ENCODE measurements at places on chromosomes 6 and 20. TPM values are rescaled to one million over a fixed set of nuclear protein-coding genes. Genes with fewer than 3 reads are reported as not detected.

- DNase-seq = peak; percentile 94
- peaks cover 59% of the 10 kb centered on the region for H3K4me1 ChIP-seq
- no peaks in the 10 kb centered on the region for H3K27me3 ChIP-seq
- H3K4me3 ChIP-seq = peak overlapping the region; percentile 84
- H3K27ac ChIP-seq = peak overlapping the region; percentile 82
Measured at GRCh38 chr6:29627755-29628418, 5.1 kb downstream of the GABBR1 start.

- no peaks in the 10 kb centered on the region for H3K27me3 ChIP-seq
- H3K36me3 ChIP-seq = no peaks in the 10 kb centered on the region
- no peak for DNase-seq
- no peak overlapping the region for H3K4me3 ChIP-seq
- H3K4me1 ChIP-seq = no peaks in the 10 kb centered on the region
Measured at GRCh38 chr6:146106532-146106931, 77.7 kb downstream of the GRM1 start.

DNA sequence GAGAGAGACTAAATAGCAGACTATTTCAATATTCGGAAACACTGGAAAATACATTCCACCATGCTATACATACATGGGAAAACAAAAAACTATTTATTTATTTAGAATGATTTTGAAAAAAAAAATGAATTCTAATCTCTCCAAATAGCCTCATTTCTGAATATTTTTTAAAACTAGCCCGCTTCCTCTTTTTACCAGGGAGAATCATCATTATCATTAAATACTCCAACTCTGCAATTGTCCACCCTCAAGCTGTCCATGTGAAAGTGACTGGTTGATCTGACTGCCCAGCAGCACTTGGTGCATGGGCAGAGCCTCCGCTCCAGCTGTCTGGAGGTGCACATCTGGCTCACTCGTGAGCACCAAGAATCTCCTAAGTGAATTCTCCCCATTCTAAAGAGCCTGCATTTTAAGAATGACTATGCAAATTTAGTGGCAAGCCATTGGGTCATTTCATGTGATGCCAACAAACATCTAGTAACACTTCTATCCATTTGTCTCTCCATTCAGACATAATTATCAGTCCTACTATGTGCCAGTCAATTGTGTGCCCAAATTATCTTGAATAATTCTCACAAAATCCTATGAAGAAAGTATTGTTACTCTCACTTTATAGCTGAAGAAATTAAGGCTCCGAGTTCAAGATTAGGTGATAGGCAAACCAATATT is 64.8 kb downstream of the INSM1 start:
- H3K27ac ChIP-seq = no peak overlapping the region
- no peak overlapping the region for H3K4me3 ChIP-seq
- H3K36me3 ChIP-seq = no peaks in the 10 kb centered on the region
- no peak for DNase-seq

DNA sequence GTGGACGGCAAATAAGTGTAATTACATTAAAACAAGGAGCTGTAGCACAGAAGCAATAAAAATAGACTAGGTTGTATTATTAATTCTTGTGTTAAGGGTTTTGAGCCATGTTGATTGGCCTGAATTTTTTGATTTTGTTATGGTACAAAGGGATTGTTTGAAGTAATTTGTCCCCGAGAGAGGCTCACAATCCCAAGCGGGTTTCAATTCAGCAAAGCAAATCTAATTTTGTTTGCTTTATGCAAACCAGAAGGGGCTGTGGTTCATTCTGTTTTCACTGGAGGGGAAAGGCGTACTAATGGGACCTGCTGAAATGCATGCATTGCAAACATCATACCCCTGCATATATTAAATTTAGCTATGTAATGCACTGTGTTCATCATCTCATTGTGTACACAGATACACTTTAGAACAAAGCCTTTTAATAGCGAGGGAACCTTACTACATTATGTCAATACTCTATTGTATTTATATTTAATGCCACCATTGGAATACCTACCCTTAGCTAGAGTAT is 379.5 kb upstream of the POU3F2 start:
- no peaks in the 10 kb centered on the region for H3K27me3 ChIP-seq
- no peaks in the 10 kb centered on the region for H3K36me3 ChIP-seq
- no peak overlapping the region for H3K4me3 ChIP-seq
- no peak for DNase-seq

PRND gene
- not detected for total RNA-seq

- H3K4me3 ChIP-seq = no peak overlapping the region
- H3K27ac ChIP-seq = no peak overlapping the region
- no peaks in the 10 kb centered on the region for H3K36me3 ChIP-seq
- H3K4me1 ChIP-seq = peaks cover 34% of the 10 kb centered on the region
- DNase-seq = no peak
Measured at GRCh38 chr20:2798814-2799213, 1.6 kb downstream of the CPXM1 start.

GRCh38 chr6:163579111-163579879 is 164.8 kb downstream of the QKI start:
- peaks cover 6% of the 10 kb centered on the region for H3K4me1 ChIP-seq
- peak; percentile 70 for DNase-seq
- no peaks in the 10 kb centered on the region for H3K27me3 ChIP-seq
- peak overlapping the region; percentile 75 for H3K27ac ChIP-seq

CLIC5 gene
- 0.31 TPM for total RNA-seq

CDKAL1 gene
- total RNA-seq = 26.8 TPM

GRCh38 chr6:30700340-30700739 is 9.6 kb upstream of the NRM start:
- no peak overlapping the region for H3K4me3 ChIP-seq
- H3K36me3 ChIP-seq = peaks cover 49% of the 10 kb centered on the region
- no peaks in the 10 kb centered on the region for H3K27me3 ChIP-seq
- H3K27ac ChIP-seq = no peak overlapping the region
- DNase-seq = no peak

DNA sequence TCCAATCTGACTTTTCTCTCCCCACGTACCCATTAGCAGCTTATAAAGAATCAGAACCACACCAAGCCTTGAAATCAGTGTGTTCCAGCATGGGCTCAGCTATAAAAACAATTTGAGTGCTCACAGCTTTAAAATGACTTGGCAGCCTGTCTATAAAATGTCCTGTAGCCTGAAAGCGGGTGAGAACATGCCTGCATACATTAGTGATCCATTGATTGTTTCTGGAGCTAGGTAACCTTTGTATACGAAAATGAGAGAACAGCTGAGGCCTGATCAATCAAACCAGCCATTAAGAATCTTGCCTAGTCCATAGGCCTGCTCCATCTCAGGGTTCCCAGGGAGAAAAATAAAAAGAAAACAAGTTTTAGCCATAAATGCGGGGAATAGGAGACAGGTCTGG is 245.8 kb upstream of the SULF2 start:
- no peak overlapping the region for H3K4me3 ChIP-seq
- DNase-seq = no peak
- no peaks in the 10 kb centered on the region for H3K27me3 ChIP-seq

- no peak overlapping the region for H3K4me3 ChIP-seq
- H3K36me3 ChIP-seq = no peaks in the 10 kb centered on the region
- H3K27me3 ChIP-seq = no peaks in the 10 kb centered on the region
- peak; percentile 49 for DNase-seq
Measured at GRCh38 chr20:31260326-31260932, 3.0 kb downstream of the DEFB115 start.

GRCh38 chr20:40814631-40814960 is 125.6 kb upstream of the MAFB start:
- DNase-seq = no peak
- no peak overlapping the region for H3K4me3 ChIP-seq
- no peak overlapping the region for H3K27ac ChIP-seq
- H3K36me3 ChIP-seq = no peaks in the 10 kb centered on the region
- no peaks in the 10 kb centered on the region for H3K4me1 ChIP-seq

GRCh38 chr20:37977786-37978185 is 55.5 kb downstream of the TTI1 start:
- H3K27ac ChIP-seq = no peak overlapping the region
- peaks cover 6% of the 10 kb centered on the region for H3K36me3 ChIP-seq
- DNase-seq = no peak
- H3K4me3 ChIP-seq = no peak overlapping the region
- no peaks in the 10 kb centered on the region for H3K27me3 ChIP-seq
- peaks cover 3% of the 10 kb centered on the region for H3K4me1 ChIP-seq

PAK5 gene
- total RNA-seq = not detected

- no peak overlapping the region for H3K27ac ChIP-seq
- H3K27me3 ChIP-seq = no peaks in the 10 kb centered on the region
- peaks cover 79% of the 10 kb centered on the region for H3K36me3 ChIP-seq
- H3K4me1 ChIP-seq = peaks cover 39% of the 10 kb centered on the region
Measured at GRCh38 chr20:1125277-1125676, 6.9 kb downstream of the PSMF1 start.

GRCh38 chr20:51445591-51445990 is 96.9 kb downstream of the NFATC2 start:
- H3K4me1 ChIP-seq = peaks cover 7% of the 10 kb centered on the region
- no peak overlapping the region for H3K4me3 ChIP-seq
- H3K36me3 ChIP-seq = peaks cover 30% of the 10 kb centered on the region
- H3K27me3 ChIP-seq = no peaks in the 10 kb centered on the region

DNA sequence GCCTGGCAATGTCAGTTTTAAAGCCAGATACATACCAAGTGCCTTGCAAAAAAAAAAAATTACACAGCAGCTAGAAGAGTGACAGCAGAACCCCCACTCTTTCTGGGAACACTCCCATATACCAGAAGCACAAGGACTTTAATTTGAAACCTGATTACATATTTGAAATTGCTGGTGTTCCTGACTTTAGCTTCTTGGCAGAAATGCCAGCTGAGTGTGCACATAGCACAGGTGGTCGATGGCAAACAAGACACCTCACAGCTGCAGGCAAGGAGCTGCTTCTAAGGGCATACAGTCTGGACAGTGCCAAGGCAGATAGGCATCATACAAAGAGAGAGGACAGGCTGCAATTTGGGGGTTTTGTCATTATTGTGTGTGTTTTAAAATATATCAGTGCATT is 150.7 kb upstream of the SGK1 start:
- H3K4me1 ChIP-seq = no peaks in the 10 kb centered on the region
- no peaks in the 10 kb centered on the region for H3K36me3 ChIP-seq
- DNase-seq = no peak
- H3K27ac ChIP-seq = no peak overlapping the region
- no peak overlapping the region for H3K4me3 ChIP-seq

- no peaks in the 10 kb centered on the region for H3K27me3 ChIP-seq
- H3K27ac ChIP-seq = no peak overlapping the region
- H3K36me3 ChIP-seq = no peaks in the 10 kb centered on the region
- DNase-seq = no peak
- H3K4me1 ChIP-seq = no peaks in the 10 kb centered on the region
Measured at GRCh38 chr20:21832442-21833385, 127.2 kb downstream of the PAX1 start.

TMEM14C gene
- 204 TPM for total RNA-seq

DNA sequence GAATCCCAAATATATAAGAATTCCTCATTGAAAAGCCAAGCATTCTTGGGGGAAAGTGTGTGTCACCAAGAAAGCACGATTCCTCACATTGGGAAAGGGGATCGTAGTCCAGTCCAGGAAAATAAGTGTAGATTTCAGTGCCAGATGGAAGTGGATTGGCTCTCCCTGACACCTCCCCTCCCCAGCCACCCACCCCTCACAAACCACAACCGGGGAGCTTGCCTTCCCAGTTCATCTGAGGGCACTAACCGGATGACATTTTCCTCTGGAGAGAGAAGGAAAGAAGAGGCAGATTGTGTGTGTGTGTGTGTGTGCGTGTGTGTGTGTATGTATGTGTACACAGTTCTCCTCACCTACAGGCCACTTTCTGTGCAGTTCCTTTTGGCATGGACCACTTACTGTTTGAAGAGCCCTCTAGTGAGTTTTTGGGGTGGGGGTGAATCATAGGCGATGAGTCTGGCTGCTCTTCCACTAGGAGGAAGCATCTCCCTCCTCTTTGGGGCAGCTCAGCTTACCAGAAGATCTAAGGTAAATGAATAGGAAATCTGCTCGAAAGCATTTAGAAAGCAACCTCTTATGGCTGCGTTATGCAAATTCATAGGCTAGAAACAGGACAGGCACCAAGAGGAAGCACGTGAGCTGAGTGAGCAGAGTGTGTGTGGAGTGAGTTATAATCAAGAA is 20.8 kb downstream of the DAAM2 start:
- H3K27ac ChIP-seq = no peak overlapping the region
- H3K4me3 ChIP-seq = no peak overlapping the region
- peaks cover 6% of the 10 kb centered on the region for H3K27me3 ChIP-seq
- no peak for DNase-seq
- H3K36me3 ChIP-seq = no peaks in the 10 kb centered on the region

ZKSCAN4 gene
- 5.1 TPM for total RNA-seq

ANKRD66 gene
- not detected for total RNA-seq

DNA sequence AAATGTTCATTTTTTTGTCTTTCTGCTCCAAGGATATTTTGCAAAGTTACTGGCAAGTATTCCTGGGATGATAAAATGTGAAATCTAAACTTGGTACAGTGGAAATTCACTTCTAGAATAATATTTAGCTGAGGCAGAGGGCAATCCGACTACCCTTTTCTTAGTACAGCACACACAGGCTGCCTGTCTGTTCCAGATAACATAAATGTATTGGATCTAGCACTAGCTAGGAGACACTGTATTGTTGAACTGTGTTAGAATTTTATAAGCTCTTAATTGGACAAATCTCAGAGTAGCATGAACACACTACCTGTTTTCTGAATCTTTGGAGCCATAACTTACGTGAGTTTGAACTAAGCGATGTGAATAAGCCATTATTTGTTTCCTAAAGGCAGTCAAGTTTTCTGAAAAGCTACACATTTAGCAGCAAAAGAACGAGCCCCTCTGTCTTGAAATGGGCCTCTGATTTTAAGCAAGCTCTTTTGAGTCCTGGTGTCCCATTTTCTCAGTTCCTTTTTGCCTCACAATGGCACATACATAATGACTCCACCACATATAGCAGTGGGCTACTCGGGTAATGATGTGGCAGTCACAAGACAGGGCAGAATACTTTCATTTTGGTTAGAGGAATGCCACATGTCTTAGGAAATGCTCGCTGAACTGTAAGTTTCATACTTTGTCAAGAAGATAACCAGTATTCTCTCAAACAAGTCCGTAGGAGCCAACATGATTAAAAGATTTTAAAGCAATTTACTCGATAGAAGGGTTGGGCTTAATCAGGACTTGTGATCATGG is 116.5 kb upstream of the ESR1 start:
- H3K27me3 ChIP-seq = peaks cover 8% of the 10 kb centered on the region
- no peak overlapping the region for H3K4me3 ChIP-seq
- H3K4me1 ChIP-seq = no peaks in the 10 kb centered on the region
- no peak overlapping the region for H3K27ac ChIP-seq
- no peaks in the 10 kb centered on the region for H3K36me3 ChIP-seq

DNA sequence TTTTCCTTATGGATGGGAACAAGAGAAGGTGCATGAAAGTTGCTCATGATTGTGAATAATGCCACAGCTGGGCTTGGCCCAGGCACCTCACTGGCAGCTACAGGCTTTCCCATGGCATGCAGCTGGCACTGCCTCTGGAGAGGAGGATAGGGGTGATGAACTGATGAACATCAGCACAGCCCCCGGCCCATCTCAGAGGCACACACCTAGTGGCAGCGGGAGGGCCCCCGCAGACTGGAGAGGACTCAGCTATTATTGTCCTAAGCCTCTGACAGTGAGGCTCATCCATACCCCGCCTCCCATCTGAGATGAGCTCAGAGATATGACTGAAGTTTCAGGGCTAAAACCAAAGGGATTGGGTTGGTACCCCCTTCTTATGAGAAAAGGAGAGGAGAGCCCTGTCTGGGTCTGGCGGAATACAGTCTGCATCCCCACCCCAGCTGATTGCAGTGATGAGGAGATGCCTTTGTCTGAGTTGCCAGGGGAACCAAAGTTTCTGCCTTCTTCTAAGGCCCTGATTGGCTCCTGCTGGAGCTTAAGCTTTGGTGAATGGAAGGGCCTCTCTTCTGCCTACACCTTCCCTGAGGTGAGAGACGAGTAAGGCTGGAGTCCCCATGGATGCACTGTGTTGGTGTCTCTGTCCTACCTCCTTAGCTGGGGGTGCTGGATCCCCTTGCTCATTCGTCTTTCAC is 27.6 kb upstream of the EPB41L1 start:
- no peaks in the 10 kb centered on the region for H3K27me3 ChIP-seq
- H3K27ac ChIP-seq = no peak overlapping the region
- H3K4me1 ChIP-seq = peaks cover 14% of the 10 kb centered on the region
- no peak for DNase-seq
- no peaks in the 10 kb centered on the region for H3K36me3 ChIP-seq

Data from K562 (cell line).